ENCODE measurements at places on chromosomes 16 and 17.

GRCh38 chr16:3187798-3188674 is at the start of gene OR1F1:
Gene OR1F1 (plus strand): TSS chr16:3188204.
- no peak for DNase-seq

DNA sequence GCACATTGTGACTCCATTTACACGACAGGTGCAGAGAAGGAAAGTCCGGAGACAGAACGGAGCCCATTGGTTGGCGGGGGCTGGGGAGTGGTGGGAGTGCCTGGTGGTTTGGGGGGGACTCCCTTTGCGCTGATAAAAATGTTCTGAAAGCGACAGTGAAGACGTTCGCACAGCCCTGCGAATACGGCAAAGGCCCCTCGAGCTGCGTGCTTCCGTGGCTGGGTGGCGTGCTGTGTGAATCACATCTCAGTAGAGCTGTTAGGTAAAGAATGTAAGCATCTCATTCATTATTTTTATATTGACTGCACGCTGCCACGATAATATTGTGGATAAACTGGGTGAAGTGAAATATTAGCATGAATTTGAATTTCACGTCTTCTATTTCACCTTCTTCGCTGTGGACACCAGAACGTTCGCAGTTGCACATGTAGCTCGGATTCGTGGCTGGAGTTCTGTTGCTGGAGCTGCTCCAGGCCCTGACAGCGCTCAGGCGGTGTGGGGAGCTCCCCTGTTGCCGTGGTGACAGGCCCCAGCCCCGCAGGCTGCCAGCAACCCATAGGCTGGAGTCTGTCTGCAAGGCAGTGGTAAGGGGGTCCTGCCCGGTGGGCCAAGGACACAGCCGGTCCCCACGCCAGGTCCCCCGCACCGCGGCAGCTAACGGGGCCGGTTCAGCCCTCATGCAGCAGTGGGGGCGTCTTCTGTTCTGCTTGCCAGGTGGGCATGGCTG is 44.6 kb downstream of the SOX8 start:
- no peak for DNase-seq

- DNase-seq = no peak
These were observed 344.6 kb downstream of the SOX9 start for GRCh38 chr17:72465191-72466024.

GRCh38 chr16:56847173-56847910 is 17.7 kb upstream of the SLC12A3 start:
- DNase-seq = no peak

GRCh38 chr16:72244853-72245252 is 72.9 kb upstream of the PMFBP1 start:
- no peak for DNase-seq

DNA sequence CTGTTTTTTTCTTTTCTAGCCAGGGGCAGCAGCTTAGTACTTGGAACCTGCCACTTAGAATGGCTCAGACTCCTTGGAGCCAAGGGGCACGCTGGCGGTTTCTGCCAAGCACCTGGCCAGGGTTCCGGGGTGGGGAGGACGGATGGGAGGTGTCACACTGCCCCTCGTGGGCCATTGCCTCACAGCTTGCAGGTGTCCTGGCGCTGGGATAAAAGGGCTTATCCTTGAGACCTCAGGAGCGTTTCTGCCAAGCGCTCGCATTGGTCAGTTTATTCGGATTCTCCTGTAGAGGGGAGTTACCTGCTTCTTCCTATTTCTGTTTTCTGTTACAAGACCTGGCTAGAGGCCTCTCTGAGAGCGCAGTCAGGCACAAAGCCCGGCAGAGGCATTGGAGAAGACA is 234.6 kb downstream of the MSI2 start:
- DNase-seq = no peak

- no peak for DNase-seq
These were observed 13.0 kb upstream of the MC1R start for GRCh38 chr16:89905511-89906139.

- DNase-seq = no peak
These were observed 44.8 kb downstream of the RNF135 start for GRCh38 chr17:31015639-31016038.

DNA sequence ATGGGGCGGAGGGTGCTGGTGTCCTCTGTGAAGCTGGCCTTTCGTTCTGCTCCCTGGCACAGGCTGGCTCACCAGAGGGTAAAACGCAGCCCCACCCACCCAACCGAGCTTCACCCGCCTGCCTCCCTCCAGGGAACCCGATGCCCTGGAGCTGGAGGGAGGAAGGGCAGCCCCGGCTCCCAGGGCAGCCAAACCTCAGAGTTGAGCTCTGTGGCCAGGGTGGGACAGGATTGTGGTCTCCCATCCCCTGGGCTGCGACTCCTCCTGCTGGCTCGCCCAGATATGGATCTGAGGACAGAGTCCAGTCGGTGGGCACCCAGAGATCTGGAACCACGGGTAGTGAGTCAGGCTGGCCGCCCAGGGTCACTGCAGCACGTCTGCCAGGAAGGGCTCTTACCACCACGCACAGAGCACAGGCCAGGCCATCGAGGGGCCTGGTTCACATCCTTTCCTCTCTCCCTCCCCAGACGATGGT is 42.6 kb upstream of the CHMP6 start:
- no peak for DNase-seq

GRCh38 chr16:86730086-86730485 is 151.7 kb downstream of the FOXL1 start:
- DNase-seq = no peak

GRCh38 chr17:46851029-46851741 is at the start of gene WNT9B:
Gene WNT9B (plus strand): TSS chr17:46851583. CDS start chr17:46851639, 56 bp downstream.
- DNase-seq = no peak

- DNase-seq = no peak
These were observed 15.2 kb downstream of the MED24 start for GRCh38 chr17:40038882-40039513.

DNA sequence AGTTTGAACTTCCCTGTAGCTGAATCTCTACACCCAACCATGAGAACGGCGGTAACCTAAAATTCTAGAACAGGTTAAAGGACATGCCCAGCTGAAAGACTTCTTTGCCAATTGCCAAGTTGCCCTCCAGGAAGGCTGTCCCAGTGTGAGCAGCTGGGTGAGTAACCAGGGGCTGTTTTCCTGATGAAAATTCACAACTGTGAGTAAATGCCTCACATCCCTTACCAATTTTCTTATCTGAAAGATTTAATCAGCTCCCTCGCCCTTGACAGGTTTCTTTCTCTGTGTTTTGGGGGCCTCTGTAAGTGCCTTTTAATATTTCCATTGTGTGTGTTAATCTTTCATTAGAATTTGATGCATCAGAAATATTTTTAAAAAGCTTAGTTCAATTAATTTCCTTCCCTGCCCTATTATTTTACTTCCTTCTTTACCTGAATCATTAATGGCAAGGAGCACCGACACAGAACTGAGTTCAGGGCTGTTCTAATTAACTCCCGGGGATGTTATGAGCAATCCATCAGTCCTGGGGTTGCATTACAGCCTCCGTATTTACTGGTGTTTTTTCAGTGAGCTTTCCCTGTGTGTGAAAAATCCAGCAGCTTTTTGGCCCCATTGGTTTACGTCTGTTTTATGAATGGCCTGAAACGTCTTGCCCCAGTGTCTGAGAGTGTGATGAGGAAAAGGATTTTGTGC is 152.9 kb downstream of the CLEC16A start:
- no peak for DNase-seq

DNA sequence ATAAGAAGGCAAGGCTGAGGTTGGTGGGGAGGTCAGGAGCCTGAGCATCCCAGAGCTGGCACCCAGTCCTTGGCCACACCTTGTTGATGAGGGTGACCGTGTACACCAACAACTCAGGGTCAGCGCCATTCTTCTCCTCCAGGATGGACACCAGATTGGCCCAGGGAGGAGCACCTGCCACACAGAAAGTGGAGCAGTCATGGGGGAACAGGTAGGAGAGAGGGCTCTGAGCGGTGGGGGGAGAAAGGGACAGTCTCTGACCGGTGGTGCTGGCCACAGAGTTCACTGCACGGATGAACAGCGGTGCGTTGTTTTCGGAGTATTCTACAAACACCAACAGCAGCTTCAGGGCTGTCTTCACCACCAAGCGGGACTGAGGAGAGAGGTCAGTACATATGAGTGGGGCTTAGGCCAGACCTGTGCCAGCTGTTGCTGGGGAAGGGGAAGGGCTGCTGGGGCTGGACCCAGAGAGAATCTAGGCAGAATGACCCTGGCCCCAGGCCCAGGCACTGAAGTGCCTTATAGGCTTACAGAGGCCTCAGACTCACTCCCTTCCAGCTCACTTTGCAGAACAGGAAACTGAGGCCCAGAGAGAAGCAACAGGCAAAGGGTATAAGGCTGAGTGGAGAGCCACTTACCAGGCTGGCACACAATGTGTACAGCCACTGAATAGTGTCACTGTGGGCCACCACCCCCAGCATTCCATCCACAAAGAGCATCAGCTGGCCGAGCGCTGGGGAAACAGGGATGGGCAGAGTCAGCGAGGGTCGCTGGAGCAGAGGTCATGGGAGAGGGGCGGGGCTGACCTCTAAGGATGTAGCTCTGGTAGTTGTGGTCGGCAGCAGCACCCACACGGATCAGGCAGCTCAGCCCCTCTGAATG is 9.6 kb downstream of the FHOD1 start:
- DNase-seq = no peak

DNA sequence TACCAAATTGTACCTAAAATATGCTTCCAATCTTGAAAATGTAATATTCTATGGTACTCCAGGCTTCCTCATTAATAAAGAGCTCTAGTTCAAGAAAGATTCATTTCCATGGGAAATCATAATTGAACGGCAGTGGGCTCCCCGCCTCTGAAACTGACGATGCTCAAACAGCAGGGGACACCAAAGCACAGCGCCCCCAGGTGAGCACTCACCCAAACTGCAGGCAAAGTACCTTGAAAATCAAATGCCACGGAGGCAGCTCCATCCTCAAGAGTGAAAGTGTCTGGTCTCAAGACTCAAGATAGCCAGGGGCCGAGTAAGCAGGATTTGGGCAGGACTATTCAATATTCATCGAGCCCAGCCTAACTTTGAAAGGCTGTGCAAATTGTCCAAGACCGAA is 217.4 kb upstream of the TNRC6C start:
- no peak for DNase-seq

- no peak for DNase-seq
These were observed 3.7 kb downstream of the PRSS8 start for GRCh38 chr16:31131841-31132271.

DNA sequence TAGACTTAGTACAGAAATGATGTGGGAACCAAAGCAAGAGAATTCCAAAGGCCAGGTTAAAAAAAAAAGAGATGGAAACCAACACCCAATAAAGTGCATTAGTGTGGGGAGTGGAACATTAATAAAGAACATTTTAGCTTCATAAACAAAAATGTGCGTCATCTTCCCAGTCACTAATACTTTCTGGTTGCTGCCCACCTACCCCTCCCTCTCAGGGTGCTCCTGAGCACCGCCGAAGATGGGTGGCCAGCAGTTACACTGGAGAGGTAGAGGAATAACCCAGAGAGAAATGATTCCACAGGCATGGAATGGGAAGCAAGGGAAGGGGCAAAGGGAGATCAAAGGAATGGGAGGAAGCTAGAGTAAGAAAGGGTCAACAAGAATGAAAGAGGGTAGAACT is 6.0 kb upstream of the CHD3 start:
- no peak for DNase-seq

DNA sequence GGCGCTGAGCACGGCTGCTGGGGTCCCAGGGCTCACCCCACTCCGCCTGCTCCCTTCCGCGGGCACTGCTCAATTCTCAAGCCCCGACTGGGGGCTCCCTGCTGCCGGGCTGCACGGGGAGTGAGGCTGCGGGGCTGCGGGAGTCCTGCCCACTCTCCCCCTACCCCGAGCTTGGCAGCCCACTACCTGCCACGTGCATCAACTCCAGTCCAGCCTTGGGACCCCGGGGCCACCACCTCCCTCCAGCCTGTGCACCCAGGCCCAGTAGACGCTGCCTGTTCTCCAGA is 43.3 kb upstream of the SSTR5 start:
- no peak for DNase-seq

- no peak for DNase-seq
These were observed 21.4 kb downstream of the ENPP7 start for GRCh38 chr17:79752175-79752574.

DNA sequence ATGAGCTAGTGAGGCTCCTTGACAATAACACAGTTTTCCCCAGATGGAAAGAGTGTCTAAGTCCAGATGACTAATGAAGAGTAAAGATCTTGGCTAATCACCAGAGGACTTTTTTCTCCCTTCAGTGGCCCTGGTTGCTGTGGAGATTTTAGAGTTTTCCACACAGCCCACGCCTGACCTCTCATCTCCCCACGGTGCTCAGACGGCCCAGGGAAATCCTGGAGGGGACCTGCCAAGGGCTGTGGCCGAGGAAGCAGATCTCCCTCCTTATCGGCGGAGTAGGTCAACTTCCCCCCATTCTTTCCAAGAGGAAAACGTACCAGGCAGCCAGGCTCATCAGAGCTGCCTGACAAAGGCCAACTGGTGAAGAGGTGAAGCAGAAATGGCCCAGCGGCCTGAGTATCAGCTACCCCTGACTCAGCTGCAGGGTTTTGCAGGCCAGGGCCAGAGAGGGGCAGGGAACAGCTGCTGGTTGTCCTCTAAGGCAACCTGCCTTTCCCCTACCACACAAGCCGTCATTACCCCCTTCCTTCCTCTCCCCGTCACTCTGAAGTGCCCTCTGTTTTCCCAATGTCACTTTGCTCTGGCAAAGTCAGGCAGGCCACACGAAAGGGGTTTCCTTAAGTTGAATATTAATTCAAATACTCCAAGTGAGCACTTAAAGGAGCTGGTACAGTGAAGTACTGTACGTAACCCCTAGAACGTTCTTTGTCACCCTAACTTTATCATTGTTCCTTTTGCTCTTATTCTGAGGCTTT is 140.2 kb upstream of the ADAMTS18 start:
- no peak for DNase-seq

GRCh38 chr16:80883159-80883642 is 78.8 kb upstream of the CDYL2 start:
- DNase-seq = no peak

Data from activated gamma-delta T cell (primary cell).